ENCODE measurements at places on chromosomes 6 and 20.

- DNase-seq, result no peak
Observed at GRCh38 chr6:1170794-1171193, 141.1 kb upstream of the FOXQ1 start.

DNA sequence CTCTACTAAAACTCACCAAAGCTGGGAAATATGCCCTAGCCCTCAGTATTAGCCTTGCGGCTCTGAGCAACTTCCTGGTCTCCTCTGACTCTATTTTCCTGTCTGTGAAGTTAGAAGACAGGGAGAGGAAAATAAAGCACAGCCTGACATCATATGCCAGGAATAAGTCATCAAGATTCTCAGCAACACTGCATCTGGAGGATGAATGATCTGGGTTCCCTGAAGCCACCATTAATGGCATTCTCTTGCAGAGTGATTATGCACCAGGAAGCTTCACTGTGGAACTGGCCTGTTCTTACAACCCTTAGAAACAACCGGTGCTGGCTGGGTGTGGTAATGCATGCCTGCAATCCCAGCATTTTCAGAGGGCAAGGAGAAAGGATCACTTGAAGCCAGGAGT is 12.4 kb downstream of the ADGRF5 start:
- DNase-seq, result no peak

DNA sequence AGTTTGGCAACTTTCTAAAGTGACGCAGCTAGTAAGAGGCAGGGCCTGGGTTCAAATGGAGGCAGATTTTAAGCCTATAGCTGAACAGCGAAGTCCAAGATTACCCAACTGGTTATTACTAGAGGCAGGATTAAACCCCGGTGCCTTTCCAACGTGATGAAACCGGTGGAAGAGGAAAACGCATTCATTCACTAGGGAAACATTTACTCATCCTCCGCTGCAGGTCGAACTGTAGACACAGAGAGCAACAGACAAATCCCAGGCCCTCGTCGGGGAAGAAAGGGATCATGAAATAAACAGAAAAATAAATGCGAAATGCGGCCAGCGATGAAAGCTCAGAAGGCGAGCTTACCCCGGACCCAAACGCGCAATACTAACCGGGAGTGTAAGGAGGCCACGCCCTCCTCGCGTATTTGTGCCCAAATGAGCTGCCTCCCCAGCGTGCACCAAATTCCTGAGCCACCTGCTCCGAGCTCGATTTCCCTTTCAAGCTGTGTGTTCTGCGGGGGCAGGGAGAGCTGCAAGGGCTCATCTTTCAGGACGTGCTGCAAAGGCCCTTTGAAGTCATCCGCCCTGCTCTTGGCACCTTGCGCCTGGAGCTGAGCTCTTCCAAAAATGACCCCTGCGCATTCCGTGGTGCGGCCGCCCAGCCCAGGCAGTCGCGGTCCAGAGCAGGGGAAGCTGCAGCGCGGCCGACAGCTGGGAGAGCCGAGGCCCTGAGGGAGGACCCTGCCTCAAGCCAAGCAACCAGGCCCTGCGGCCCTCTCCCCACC is 46.9 kb downstream of the PDYN start:
- DNase-seq, result no peak

DNA sequence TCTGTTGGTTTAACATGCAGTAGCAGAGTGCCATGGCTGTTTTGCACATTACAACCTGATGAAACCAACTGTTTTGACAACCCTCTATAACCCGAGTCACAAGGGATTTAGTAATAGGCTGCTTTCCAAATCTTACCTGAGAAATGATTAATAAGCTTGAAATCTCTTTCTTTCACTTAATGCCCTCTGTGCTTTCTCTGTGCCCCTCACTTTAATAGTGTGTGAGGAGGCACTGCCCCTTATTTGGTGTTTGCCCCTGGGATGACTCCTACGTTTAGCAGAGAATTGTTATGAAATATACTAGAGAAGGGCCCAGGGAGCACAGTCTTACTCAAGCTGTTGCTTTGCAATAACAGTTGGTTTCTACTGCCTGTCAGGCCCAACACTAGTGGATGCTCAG is 31.0 kb upstream of the PTCHD4 start:
- no peak for DNase-seq

DNA sequence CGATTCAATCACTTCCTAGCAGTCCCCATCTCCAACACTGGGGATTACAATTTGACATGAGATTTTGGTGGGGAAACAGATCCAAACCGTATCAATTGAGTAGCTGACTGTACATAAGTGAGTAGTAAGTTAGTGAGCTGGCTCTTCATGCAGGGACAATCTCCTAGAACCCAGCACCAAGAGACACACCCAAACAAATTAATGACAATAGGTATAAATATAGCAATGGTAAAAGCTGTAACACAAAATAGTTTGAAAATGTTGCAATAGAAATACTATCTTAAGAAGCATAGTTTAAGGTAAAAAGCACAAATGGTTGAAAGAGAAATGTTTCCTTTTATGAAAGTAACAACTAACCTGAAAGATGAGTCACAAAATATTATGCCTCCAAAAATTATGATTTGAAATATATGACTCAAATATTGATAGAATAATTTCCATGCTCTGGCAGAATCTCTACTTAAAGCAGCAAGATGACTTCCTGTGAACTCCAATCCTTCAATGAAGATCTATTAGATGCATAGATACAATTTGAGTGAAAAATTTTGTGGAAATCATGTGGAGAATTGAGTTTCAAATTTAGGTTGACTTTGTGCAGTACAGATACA is 5.4 kb upstream of the SIRPB1 start:
- DNase-seq, result no peak
